ENCODE measurements at places on chromosomes 2 and 18.

DNA sequence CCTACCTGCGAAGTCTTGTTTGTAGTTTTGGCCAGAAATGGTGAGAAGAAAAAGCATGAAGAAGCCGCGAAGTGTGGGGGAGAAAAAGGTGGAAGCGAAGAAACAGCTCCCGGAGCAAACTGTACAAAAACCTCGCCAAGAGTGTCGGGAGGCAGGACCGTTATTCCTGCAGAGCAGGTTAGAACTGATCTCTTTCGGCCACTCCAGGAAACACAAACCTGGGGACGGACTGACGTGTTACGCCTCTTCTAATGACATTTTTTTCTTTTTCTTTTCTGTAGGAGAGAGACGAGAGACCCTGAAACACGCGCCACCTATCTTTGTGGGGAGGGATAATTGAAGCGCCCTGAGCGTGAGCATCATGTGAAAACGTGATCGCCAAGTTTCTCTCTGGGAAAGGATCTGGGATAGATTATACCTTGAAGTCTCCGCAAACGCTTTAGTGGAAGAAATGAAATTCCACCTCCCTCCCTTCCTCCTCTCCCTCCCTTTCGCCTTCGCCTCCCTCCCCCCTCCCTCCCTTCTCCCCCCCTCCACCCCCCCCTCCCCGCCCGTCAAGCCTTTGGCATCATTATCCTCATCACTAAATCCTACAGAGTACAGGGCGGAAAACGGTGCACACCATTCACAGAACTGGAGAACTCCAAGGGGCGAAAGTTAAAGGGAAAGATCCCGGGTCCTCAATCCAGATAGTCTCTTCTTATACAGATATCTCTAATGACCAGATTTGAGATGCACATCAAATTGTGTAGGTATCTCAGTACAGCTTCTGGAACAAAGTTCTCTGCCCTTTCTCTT, at the start of gene ZEB2:
TSS of gene ZEB2 (minus strand) at position 186 of the 798 bp plus-strand sequence. CDS start 2,769 bp downstream, outside the sequence.
- DNase-seq = no peak

- DNase-seq = no peak
Observed at GRCh38 chr2:230042195-230042594, 26.5 kb downstream of the SLC16A14 start.

DNA sequence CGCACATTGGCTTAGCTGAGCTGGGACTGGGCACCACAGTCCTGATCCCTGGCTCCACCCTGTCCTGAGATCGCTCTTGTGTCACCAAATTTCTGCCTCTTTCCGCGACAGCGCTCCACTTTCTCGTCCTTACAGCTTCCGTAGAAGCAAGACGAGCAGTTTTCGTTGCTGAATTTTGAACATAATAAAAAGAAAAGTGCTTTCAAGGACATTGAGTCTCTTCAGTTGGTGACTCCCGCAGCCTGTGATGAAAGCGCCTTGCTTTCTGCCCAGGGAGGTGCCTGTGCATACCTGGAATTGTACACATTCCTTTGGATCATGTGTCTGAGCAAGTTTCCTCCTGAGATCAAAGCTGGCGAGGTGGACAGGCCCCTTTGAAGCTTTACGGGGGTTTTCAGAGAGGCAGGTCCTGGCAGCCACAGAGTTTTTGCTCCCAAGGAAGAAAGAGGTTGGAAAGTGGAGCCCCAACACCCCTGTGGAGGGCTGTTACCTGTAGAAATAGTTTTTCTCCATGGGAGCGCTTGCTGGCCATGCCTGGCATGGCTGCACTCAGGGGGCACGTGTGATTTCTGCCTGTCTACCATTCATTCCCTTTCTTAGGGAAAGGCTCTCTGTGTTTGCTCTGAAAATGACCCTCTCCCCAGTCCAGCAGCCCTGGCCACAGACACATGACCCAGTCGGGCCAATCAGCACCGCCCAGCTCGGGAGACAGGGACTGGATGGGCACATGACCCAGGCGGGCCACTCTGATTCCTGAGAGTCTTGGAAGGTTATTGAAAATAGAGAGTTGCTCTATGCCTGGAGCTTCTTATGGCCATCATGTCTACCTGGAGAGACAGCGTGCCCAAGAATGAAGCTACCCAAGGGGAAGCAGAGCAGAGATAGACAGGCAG, 115.6 kb upstream of the OTOS start:
- DNase-seq = no peak

GRCh38 chr2:9782197-9782719, 61.0 kb upstream of the TAF1B start:
- DNase-seq = peak; percentile 34

DNA sequence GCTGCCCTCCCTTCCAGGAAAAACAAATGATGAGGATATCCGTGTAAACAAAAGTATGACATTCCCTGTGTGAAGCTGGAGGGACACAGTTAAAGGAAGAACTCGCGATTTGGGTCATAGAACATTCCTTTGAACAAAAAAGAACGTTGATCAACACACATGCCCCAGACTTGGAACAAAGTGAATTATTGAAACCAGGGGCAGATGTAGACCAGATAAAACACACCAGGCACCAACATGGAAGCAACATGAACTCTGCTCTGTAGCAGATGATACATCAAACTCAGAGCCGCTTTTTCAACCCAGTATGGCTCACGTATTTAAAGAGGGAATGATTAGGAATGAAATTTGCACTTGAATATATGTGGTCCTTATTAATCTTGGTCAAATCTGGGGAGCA, 206.5 kb downstream of the TMEM182 start:
- no peak for DNase-seq
